ENCODE measurements at places on chromosomes 16 and 17.

DNA sequence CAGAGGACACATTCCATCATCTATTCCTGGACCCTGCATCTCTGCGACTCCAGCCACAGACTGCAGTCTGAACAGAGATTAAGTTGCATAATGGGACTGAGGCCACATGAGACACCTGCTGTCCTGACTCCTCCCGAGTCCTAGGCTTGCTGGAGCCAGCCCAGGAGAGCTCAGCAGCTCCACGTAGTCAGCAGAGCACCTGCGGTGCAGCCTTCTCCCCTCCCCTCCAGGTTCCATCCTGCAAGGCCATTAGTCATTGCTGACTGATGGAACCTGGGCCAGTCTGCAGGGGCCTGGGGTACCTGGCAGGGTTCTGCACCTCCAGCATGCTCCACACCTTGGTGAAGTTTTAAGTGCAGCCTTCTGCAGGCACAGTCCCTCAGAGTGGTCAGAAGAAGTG is 76.7 kb downstream of the PLD6 start:
- DNase-seq, result no peak

- no peak for DNase-seq
Measured at GRCh38 chr16:17037499-17037898, 433.3 kb downstream of the XYLT1 start.

DNA sequence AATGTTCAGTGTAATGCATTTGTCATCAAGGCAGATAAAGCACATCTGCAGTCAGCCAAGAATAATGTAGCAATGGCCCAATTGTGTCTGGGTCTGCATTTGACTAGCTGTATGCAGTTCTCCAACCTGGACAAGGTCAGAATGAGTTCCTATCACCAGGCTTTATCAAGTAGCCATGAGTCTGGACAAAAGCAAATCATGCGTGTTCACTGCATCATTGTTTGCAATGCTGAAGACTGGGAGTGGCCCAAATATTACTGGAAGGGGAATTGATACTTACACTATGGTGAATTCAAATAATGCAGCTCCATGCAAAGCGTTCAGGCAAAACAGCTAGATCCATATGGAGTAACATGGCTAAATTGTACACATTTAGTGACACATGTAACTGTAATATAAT is 250.9 kb downstream of the TOX3 start:
- DNase-seq, result no peak

DNA sequence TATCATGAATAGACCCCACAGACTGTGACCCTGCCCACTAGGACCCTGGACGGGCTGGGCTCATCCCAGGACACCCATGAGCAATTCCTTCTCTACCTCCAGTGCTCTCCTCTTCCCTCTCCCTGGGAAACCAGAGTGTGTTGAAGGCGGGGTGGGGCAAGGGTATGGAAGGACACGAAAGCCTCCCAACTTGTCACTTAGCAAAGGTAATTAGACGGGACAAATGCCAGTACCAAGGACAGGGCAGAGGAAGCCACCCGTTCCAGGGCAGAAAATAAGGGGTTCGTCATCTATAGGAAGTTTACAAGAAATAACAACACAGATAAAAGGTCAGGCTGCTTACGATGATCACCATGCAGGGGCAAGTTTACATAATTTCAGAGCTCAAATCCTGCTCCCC is 4.9 kb upstream of the EPX start:
- no peak for DNase-seq

DNA sequence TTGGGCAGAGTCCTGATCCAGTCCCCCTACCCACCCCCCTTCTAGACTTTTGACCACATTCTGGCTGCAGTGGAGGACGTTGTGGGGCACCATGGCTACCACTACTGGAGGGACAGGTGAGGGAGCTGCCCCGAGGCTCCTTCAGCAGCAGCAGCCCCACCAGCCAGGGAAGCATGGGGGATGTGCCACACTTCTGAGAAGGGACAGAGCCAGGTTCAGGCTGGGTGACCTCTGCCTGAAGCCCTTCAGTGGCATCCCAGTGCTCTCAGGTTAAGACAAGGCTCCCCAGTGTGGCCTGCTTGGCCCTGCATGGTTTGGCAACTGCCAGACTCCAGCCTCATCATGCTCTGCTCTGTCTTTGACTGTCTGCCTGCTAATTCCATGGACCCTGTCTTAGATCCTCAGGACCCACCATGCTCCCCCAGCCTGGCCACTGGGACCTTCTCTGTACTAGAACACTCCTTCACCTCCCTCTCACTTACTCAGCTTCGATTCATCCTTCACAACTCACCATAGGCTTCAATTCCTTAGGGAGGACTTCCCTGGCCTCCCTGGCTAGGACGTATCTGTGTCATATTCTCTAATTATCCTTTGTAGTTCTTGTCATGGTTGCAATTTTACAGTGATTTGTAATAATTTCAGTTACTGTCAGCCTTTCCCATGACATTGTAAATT is 8.8 kb downstream of the SLC9A5 start:
- no peak for DNase-seq

GRCh38 chr16:31458073-31458843 is 1.0 kb upstream of the ARMC5 start:
- no peak for DNase-seq

DNA sequence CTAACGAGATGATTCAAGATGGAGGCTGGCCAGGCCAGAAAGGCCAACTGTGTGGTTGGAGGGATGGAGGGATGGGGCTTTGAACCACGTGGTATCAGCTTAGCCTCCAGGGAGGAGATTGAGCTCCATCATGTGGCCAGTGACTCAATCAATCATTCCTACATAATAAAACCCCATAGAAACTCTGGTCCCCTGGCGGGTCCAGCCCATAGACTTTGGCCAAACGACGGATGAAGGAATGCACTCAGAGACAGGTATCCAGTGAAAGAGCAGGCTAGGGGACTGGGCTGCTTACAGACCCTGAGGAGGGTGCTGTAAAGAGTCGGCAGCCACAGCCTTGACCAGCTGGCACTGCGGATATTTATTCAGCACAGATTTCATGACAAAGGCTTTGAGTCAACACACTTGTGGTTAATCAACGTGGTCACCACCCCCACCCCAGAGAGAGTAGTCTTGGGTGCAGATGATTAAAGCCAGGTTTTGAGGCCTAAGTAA is 308.7 kb upstream of the TNRC6C start:
- DNase-seq, result no peak

DNA sequence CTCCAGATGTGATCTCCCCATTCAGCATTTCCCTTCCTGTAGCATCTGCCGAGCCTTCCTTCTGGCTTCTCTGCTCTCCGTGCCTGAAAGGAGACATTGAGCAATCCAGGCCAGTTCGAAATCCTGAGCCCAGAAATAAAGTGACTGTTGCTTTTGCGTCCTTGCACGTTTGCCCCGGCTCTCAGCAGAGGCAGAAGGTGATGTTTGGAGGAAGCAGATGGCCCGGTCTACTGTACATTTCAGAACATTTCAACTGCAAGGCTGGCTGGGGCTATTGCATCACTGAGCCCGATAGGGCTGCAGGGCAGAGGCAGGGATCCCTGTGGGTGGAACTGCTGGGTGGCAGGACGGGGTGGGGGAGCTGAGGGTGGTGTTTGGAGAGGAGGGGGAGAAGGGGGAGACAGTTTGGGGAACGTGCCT is 29.4 kb downstream of the IRF8 start:
- peak; percentile 68 for DNase-seq

- peak; percentile 74 for DNase-seq
Measured at GRCh38 chr17:82134101-82134500, 36.1 kb upstream of the FASN start.

GRCh38 chr16:79369796-79370195 is 230.7 kb downstream of the MAF start:
- DNase-seq, result no peak

DNA sequence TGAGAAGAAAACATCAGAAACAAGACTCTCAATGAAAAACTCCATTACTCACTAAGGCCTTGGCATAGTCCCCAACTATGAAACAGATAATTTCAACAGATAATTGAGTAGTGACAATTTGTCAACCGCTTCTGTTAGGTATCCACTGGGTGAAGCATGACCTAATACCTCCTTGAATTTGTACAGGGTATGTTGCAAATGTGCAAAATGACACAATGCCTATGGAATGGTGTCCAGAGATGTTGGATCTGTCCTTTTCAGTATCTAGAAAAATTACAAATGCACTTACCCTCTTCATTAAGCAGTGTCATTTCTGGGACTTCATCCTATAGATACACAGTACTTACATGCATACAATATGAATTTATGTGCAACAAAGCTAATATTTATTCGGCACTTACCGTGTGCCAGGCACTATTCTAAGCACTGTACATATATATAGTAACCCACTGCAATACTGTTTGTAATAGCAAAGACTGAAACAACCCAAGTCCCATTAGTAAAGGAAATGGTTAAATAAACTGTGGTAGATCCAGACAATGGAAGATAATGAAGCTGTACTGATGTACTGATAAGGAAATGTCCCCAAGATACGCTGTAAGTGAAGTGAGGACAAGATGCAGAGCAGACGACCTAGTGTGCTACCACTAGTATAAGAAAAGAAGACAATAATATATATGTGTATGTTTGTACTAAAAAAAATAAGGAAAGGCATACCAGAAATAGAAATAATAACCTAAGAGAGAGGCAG is 21.4 kb upstream of the SLC6A4 start:
- no peak for DNase-seq

DNA sequence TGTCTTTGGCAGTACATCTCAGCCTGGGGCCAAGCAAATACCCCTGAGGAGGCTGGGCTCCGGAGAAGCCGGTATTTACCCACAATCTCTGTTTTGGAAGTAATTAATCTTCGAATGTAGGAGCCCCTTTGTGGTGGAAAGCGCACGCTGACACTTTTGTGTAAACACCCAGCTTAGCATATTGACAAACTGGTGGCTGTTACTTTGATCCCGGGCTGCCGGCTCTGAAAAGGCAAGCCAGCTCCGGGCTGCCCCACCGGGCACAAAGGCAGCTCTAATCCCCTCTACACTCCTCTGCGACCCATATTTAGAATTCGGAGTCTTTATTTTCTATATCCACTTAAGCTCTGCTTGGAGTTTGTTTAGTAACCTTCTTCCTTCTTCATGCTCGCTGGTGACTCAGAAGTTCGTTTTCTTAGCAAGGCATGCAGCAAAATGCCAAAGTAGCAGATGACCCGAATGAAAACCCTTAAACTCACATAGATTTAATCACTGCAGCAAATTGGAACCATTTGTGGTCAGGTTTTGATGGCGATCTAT is 144.0 kb upstream of the IRX3 start:
- no peak for DNase-seq

DNA sequence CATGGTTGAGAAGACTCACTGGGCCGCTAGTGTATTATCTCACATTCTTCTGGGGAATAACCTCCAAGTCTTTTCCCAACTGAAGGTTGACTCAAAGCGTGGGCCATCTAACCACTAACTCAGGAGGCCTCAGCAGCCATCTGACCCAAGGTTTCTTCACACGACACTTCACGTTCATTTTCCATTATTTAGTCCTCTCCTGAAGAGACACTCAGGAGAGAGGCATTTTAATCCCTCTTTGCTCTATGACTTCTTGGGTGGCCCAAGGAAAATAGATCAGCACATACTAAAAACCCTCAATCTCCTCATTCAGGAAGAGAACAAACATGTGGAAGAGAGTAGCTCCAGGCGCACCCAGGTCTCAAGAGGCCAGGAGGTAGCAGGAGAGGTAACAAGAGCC is 252.8 kb upstream of the FOXF1 start:
- no peak for DNase-seq

GRCh38 chr17:44906763-44907728 is 7.8 kb upstream of the EFTUD2 start:
- no peak for DNase-seq

DNA sequence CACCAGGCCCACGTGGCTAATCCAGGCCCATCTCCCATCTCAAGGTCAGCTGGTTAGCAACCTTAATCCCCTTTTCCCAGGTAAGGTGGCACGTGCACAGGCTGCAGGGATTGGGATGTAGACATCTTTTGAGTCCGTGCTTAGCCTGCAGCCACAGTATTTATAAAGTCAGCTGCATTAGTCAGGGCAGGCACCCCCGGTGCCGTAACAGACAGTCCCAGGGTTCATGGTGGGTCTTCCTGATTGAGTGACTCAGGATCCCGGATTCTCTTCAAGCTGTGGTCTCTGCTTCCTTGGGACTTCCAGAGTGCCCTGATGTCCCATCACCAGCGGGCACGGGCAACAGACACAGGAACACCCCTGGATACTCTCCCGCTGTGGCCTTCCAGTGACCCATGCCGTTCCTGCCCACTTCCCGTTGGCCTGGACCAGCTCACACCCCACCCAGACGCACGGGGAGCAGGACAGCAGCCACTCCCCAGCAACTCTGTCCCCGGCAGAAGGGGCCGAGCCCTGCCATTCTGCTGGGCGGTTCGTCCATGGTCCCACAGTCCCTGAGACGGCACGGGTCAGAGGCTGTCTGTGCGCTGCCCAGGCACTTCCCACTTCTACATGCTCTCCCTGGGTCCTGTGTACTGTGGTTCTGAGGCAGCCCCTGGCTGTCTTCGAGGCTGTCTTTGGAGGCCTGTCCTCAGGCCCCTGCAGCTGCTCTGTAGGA is 248.6 kb upstream of the GSE1 start:
- DNase-seq, result no peak

DNA sequence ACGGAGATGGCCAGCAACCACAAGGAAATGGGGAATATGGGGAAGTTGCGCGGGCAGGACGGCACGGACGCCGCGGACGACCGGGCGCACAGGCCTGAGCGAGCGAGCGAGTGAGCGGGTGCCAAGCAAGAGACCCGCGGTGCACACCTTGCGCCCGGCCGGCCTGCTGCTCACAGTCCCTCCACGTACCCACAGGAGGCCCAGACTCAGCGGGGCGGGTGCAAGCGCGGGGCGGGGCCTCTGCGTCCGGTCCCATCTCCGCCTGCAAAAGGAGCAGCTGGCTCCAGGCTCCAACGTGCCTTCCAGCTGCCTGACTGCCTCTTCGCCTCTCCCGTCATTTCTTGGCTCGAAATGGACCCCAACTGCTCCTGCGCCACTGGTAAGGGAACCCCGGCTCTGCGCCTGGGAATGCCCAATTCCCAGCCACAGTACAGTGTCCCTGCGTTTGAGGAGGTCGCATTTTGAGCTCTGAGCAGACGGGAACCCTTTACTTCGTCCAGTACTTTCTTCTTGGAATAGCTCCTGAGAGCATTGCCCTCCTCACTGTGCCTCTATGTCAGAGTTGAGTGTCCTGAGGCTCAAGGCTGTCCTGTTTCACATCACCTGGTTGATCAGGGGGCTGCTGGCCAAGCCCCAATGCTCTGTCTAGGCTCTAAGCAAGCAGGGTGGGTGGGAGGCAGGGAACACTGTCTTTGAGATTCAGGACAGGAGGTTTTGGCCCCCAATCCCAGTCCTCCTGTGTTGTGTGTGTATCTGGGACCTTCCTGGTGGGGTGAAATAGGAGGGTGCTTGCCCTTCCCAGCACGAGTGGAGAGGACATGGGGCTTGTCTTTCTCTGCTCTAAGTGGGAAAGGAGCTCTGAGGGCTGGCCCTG is 8.1 kb upstream of the MT1E start:
- DNase-seq, result no peak

- no peak for DNase-seq
Measured at GRCh38 chr17:79888811-79889634, 49.8 kb upstream of the CBX4 start.

GRCh38 chr17:12409082-12409481 is 256.6 kb upstream of the MYOCD start:
- DNase-seq, result no peak

Measured in tibial nerve (tissue), 4 donors.